Endothelial cell (in vitro differentiated cells): ENCODE measurements at places on chromosomes 12 and 14. TPM values are rescaled to one million over a fixed set of nuclear protein-coding genes. Genes with fewer than 3 reads are reported as not detected.

The HOXC5 gene
- total RNA-seq: not detected

The RERG gene
- 2.5 TPM for total RNA-seq

The DUSP6 gene
- 232 TPM for total RNA-seq

The SMOC1 gene
- total RNA-seq: 0.38 TPM

The DDHD1 gene
- 4.1 TPM for total RNA-seq

The NR4A1 gene
- 1.0 TPM for total RNA-seq

The IL26 gene
- not detected for total RNA-seq

The GALNT8 gene
- total RNA-seq: 31.6 TPM

The PPFIA2 gene
- total RNA-seq: not detected

DNA sequence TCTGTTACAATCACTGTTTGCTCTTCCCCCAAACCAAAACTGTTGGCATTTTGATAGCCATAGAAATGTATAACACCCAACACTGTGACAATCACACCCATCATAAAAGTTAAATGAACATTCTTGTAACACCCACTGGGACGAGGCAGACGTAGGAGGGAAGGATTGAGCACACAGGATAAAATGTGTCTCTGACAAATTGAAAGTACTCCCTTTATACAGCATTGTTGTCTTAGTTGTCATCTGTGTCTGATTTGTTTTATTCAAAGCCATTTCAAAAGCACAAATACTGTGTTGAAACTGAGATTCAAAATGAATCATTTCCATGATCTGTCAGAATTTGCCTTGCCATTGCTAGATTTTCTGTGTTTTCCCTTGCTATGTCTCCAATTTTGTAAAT lies 436.3 kb downstream of the TMTC2 start:
- DNase-seq: no peak

- DNase-seq: no peak
Measured at GRCh38 chr14:20671597-20672283, 12.6 kb upstream of the RNASE4 start.

- DNase-seq: no peak
Measured at GRCh38 chr12:102314821-102315220, 117.2 kb upstream of the PMCH start.

GRCh38 chr12:57628280-57629191 lies 4.5 kb downstream of the B4GALNT1 start:
- DNase-seq: peak; percentile 2

- peak; percentile 25 for DNase-seq
Measured at GRCh38 chr12:92784797-92785562, 82.2 kb downstream of the PLEKHG7 start.

GRCh38 chr12:1843641-1844005 lies 23.3 kb downstream of the LRTM2 start:
- DNase-seq: no peak

- no peak for DNase-seq
Measured at GRCh38 chr12:121064116-121064515, 25.1 kb upstream of the OASL start.

- no peak for DNase-seq
Measured at GRCh38 chr14:104542871-104543830, 36.4 kb upstream of the C14orf180 start.

DNA sequence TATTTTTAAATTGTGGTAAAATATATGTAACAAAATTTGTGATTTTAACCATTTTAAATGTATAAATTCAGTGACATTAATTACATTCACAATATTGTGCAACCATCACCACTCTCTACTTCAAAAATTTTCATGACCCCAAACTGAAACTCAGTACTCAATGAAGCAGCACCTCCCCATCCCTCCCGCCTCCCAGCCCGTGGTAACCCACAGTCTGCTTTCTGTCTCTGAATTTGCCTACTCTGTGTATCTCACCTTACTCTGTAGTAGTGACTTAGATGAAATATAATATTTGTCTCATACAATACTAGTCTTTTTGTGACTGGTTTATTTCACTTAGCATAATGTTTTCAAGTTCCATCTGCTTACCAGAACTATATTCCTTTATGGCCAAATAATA lies 36.2 kb downstream of the EML1 start:
- DNase-seq: no peak

DNA sequence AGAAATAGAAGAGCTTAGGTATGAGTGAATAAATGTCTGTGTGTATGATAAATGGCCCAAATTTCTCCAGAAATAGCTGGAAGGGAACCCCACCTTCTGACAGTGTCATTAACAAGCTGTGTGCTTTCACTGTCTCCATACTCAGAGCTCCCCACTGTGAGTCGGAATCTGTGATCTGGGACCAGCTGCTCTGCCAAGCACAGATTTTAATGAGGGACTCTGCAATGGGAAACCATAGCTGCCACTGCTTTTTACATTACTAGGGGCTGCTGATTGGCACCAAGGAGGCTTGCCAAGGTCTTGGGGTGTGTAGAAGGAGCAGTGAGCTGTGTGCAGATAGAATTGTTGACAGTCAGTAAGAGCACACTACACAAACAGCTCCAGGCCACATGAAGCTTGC lies 244.2 kb upstream of the CCDC196 start:
- no peak for DNase-seq

DNA sequence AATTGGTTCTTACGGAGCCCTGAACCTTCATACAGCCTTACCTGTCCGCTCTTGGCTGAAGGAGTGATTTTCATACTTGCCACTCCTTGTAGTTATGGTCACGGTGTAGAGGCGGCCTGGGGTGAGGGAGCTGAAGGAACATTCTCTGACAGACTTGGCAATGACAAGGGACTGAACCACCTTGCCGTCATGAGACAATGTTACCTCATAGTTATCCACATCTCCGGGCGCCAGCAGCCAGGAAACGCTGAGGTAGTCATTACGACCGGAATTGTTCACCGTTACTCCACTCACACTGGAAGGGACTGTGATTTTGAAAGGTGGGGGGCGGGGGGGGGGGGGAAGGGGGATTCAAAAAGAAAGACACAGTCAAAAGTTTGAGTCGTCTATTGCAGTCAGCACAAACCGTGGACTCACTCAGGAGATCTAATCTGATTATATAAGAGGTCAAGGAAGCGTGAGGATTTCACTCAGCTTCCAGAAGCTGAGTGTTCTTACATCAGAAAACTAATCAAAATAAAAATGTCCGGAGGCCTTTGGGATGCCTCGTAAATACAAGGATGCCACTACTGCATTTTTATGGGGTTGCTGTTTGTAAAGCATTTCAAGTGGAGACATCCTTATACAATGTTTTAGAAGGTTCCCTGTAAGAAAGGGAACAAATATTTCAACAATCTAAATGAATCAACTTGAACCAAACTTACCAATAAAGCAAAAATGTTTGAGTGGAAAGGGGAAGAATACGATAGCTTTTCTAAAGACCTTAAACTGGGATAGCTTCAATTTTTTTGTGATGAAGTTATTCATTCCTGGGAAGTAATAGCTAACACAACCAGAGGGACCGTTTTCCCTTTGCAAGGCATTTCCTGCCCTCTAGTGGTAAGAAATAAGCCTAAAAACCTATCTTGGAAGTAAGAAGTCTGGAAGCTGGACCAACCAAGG lies 60.6 kb downstream of the PTPRB start:
- no peak for DNase-seq

GRCh38 chr12:117832459-117833457 lies 136.0 kb downstream of the KSR2 start:
- no peak for DNase-seq

- peak; percentile 5 for DNase-seq
Measured at GRCh38 chr12:119363490-119363889, 29.0 kb downstream of the CCDC60 start.

DNA sequence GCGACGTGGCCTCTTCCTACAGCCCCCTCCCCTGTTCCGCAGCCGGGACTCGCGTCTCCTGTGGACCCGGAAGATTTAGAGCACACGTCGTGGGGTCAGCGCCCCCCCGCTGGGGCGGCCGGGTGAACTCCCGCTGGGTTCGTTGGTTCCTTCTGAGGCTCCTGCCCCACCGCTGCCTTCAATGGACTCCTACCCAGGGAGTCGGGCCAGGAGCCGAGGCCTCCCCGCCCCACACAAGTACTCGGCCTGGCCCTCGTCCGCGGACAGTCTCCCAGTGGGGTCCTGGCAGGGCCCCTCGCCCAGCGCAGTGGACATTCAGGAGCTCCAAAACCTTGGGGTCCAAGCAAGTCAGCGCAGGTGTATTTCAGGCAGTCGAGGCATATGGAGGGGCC lies 1.2 kb downstream of the MMP17 start:
- DNase-seq: no peak

DNA sequence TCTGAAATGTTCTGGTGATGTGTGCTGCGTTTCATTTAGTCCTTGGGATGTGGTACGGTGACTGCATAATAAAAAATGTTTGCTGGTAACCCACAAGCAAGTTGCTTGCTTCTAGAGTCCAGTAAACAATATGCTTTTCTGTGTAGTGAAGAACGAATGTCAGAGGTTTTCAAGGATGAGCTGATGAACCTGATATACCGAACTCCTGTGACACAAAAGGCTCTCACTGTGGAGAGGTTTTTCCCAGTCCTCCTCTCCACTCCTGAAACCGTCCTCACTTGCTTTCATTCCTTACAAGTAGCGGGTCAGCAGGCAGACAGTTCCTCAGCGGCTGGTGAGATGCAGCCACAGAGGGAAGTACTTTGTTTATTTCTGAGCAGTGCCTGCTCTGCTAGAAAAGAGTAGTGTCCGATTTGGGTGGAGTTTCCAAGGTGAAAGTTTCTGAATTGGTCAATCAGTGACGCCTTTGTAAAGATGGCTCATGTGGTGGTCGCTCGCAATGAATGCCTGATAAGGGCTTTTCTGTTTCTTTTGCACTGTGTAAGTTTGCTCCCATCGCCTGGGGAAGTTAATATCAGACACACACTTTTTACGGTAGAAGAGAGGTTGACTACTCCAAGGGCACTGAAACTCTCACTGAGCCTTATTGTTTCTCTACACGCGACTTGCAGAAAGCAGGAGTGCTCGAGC lies 3.0 kb downstream of the ETV6 start:
- no peak for DNase-seq

DNA sequence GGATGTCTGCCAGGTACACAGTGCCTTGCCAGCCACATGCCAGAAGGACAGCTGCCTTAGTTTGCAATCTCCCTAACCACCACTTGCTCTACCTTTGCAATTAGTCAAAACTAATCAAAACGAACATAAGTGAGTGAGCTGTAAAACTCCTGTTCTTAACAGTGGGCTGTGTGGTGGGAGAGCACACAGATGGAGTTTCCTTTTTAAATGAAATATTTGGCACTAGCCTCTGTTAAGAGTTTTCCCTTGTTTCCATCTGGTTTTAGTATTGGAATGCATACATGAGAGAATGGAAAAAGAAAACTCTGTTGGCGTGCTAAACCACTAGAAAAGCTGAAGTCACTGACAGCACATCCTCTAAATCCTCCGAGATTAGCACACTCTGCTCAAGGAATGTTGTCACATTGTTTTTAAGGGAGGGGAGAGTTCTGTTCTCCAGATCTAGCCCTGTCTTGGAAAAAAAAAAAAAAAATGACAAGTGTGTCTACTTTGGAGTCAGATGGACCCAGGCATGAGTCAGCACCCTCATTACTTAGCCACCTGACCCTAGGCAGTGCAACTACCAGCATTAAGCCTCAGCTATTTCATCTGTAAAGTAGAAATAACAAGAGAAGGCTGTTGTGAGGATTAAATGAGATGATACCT lies 83.9 kb downstream of the STXBP6 start:
- no peak for DNase-seq

DNA sequence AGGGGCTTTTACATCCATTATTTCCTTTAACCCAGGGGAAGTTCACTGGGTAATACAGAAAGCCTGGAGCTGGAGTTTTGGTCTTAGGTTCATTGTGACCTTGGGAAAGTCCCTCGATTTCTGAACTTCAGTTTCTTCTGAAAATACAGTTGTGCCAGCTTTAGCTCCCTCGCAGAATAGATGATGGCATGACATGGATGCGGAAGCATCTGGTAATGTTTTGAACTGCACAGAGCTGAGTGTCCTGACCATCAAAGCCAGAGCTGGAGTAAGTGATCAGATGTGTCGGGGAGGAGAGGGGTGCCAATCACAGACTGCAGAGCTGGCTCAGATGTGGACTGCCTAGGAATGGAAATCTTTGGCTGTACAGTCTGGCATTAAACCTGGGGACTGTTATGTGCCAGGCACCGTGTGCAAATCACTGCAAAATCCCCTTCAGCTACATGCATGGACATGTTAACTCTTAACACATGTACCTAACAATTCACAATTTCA lies 180.9 kb downstream of the ETV6 start:
- DNase-seq: no peak

GRCh38 chr14:60738843-60739508 lies 4.4 kb downstream of the MNAT1 start:
- DNase-seq: no peak

DNA sequence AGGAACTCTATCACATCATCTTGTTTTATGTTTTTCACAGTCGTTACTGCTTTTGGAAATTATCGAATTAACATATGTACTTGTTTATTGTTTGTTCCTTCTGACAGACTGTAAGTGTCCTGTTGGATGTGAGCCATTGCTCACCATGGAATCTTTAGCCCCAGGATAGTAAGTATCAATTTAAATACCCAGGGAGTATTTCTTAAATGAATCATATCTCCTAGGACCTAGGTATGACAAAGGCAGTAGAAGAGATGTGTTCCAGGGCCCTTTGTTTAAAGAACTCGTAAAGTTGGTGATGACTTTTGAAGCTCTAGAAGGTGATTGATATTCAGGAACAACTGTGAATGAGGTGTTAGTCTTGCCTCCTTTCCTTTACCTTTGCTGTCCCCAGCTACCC lies 30.3 kb upstream of the STRAP start:
- DNase-seq: no peak
